ENCODE measurements at places on chromosomes 7 and 10. TPM values are rescaled to one million over a fixed set of nuclear protein-coding genes. Genes with fewer than 3 reads are reported as not detected.

DNA sequence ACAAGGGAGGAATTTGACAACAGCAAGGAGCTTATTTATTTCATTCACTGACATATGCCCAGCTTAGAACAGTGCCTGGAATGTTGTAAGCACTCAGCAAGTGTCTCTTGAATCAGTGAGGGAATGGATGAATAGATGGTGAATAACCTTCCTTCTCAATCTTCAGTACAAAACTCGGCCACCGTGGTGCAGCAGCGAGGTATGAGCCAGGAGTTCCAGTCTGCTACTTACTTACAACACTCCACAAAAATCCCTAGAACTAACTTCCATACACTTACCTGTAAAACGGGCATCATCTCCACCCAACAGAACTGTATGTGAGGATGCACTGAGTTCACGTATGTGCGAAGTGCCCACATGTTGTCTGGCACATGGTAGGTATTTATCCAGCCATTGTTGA is 237.4 kb downstream of the WDR11 start:
- no peak for DNase-seq

DNA sequence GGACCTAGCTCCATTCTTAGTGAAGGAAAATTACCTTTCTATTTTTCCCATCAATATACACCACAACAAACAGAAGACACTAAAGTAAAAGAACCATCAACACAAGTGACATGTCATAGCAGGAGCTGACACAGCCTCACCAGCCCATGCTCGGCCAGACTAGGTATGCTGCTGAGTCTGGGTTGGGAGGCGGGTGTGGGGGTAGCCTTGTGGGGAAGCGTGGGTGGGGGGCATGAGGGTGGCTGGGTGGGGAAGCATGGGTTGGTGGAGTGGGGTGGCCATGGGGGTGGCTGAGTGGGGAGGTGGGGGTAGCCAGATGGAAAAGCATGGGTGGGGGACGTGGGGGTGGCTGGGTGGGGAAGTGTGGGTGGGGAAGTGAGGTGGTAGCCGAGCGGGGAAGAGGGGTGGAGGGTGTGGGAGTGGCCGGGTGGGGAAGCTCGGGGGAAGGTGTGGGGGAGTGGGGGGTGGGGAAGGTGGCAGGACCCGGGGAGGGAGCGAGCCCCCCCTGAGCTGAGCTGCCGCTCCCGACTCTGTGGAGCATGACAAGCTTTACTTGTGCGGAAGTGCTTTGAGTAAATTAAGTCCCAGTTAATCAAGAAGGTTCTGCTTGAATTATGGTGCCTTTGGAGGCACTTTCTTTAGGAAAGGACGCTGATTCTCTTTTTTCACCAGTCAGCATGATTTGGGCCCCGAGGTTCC is 294.6 kb upstream of the ZNF32 start:
- DNase-seq = no peak

GRCh38 chr7:38978491-38978890 is 782 bp downstream of the POU6F2 start:
- no peak for DNase-seq

- DNase-seq = no peak
Observed at GRCh38 chr10:93742633-93743349, 14.9 kb upstream of the LGI1 start.

DNA sequence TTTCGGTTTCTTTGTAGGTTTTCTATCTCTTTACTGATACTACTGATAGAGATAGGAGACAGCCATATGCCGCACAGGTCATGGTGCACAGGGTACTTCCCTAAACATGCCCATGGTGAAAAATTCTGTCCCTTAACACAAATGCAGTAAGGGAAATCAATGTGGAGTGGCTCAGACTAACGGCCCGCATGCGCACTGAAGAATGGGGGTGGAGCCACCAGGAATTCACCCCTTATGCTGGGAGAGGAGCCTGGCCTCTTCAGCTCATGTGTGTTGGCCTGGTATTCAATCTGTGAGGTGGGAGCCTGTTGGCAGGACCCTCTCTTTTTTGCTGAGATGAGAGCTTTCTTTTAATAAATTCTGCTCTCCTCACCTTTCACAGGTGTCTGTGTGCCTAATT is 8.4 kb upstream of the URGCP start:
- DNase-seq = no peak

GRCh38 chr10:103465411-103466179 is 6.9 kb upstream of the CALHM1 start:
- DNase-seq = no peak

- no peak for DNase-seq
Observed at GRCh38 chr7:77699056-77699455, 2.8 kb downstream of the RSBN1L start.

DNA sequence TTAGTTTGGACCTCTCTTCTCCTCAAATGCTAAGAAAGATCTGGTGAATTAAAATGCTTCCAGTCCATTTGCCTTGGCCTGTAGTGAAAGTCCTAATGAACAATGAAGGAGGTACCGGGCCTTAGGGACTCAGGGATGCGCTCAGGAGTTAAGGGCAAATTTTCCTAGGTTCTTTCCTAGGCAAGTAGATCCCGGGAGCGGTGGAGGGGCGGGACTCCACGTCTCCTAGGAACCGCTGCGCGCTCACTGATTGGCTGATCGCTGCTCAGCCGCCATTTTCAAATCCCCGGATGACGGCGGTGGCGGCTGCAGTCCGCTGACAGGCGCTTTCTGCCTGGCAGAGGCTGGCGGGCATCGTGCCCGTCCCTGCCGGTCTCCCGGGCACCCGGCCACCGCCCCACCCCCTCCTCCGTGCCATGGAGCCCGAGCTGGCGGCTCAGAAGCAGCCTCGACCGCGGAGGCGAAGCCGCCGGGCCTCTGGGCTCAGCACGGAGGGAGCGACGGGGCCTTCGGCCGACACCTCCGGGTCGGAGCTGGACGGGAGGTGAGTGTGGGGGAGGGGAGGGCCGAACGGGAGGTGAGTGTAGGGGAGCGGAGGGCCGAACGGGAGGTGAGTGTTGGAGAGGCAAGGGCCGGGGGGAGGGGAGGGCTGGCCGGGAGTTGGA is at the start of gene NET1:
Gene NET1, plus strand, starts transcription at position 281 of the 665 bp plus-strand sequence. Its CDS starts 136 bp downstream, at position 417.
- peak; percentile 96 for DNase-seq

GRCh38 chr10:30738416-30738815 is 108.9 kb upstream of the LYZL2 start:
- no peak for DNase-seq

- no peak for DNase-seq
Observed at GRCh38 chr7:36474283-36475010, 84.8 kb downstream of the ANLN start.

- no peak for DNase-seq
Observed at GRCh38 chr7:116617878-116618277, 54.1 kb upstream of the MET start.

- DNase-seq = no peak
Observed at GRCh38 chr7:44201813-44202212, 1.0 kb downstream of the YKT6 start.

GRCh38 chr10:102619281-102619981 is 24.8 kb upstream of the TRIM8 start:
- no peak for DNase-seq

DNA sequence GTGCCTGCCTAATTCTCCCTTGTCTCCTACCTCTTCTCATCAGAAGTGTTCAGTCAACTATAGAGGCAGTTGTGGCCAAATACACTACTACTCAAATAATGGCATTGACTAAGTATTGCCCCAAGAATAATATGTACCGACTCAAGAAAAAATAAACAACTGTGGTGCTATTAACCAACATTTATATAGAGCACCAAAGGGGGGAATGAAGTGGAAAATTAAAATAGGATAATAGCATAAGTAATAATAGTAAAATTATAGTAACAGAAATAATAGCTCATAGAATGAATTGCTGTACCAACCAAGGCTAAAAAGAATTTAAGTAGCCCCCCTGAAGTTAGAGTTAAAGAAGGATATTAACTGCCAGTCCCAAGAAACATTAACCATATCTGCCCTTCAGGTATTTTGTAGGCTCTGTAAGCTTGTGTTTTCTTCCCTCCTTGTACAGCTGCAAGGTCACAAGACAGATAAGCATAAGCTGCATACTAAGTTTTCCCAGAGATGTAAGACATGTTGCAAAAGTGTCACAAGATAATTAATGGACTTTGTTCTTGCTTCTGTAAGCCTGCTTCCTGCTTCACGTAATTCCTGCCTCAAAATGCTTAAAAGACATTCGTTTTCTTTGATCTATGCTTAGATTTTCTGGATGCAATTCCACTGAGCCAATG is 10.9 kb upstream of the CYREN start:
- DNase-seq = no peak

- no peak for DNase-seq
Observed at GRCh38 chr7:132349075-132349474, 227.2 kb downstream of the PLXNA4 start.

DNA sequence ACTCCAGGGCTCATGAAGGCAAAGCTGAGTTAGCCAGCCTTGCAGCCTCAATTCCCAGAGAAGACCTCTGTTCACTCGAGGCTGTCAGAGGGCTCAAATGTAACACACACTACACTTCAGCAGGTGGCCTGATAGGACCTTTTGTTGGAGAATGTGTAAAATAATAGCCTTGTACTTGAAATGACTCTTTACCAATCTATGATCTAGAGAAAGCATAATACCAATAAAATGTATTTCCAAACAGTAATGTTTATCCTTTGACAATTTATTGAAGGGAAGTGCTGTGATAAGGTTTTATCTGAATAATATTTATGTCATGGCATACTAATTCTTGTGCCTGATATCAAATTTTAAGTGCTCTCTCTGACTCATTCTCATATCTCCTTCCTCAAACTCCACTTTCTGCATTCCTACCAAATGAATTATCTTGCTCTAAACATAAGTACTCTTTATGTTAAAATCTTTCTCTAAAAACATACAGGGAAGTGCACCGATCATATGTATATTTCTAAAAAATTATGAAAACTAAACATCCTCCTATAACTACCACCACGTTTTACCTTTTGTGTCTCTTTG is 20.9 kb downstream of the CYP3A7 start:
- DNase-seq = no peak

DNA sequence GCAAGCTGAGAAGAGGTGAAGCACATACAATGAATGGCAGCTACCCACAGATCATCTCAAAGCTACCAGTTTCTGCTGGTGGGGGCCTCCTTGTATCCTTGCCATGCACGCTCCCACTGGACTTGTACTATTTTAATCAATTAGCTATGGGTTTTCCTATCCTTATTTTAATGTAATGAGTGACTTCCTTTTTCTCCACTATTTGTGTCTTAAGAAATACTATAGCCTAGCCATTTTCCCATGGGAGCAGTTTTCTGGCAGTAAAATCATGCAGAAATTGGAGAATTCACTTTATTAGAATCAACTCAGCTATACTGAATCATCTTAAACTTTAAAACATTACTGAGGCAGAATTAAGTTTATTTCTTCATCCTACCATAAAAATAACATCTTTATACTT is 73.5 kb downstream of the CTNNA3 start:
- no peak for DNase-seq

GRCh38 chr7:110336423-110336822 is 754.5 kb upstream of the LRRN3 start:
- no peak for DNase-seq

DNA sequence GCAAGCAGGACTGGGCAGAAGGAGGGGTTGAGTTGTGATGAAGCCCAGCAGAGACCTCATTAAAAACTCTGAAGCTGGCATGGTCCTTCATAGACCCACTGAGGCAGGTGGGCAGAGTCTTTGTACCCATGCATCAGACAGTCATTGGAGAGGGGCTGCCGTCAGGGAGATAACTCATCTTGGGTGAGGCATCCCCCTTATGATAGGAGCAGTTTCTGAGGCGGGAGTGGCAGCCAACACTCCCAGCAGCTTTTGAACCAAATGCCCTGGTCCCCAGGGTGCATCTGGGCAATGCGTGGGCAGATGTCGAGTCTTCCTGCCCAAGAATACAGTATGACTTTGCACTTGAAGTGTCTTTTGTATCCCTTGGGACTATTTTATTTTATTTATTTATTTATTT is 68.1 kb downstream of the HTR5A start:
- DNase-seq = peak; percentile 53

DNA sequence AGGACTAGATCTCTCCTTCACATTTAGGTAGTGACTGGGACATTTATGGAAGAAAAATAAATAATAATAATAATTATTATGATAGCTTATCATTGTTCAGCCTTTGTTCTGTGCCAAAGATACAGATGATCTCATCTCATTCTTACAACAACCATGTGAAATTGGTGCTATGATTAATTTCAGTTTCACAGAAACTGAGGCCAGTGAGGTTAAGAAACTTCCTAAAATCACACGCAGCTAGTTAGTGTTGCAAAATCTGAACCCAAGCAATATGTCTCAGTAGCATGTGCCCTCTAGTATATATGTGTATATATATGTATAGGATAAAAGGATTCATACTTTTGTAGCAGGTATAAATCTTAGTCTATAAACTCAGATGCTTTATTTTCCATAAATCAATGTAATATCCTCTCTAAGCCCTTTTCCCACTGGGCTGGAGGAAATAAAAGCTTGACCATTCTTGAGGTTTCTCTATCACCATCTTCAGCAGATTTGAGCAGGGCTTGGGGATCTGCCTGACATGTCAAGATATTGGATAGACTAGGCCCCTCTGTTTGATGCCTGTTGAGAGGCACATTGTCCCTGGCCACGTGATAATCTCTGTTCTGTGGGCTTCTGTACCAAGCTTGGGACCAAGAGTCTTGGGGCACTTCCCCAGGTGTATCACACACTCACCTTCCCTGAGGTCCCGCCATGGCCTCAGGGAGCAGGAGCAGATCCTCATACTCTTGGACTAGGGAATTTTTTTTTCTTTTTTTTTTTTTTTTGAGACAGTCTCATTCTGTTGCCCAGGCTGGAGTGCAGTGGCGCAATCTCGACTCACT is 172.6 kb upstream of the NRP1 start:
- no peak for DNase-seq

GRCh38 chr7:25087855-25088254 is 37.2 kb downstream of the CYCS start:
- DNase-seq = no peak

GRCh38 chr7:891291-891690 is 14.9 kb downstream of the GET4 start:
- DNase-seq = no peak

- no peak for DNase-seq
Observed at GRCh38 chr10:22341190-22341925, 3.9 kb upstream of the SPAG6 start.

- no peak for DNase-seq
Observed at GRCh38 chr7:6226194-6226799, 46.1 kb downstream of the CYTH3 start.

DNA sequence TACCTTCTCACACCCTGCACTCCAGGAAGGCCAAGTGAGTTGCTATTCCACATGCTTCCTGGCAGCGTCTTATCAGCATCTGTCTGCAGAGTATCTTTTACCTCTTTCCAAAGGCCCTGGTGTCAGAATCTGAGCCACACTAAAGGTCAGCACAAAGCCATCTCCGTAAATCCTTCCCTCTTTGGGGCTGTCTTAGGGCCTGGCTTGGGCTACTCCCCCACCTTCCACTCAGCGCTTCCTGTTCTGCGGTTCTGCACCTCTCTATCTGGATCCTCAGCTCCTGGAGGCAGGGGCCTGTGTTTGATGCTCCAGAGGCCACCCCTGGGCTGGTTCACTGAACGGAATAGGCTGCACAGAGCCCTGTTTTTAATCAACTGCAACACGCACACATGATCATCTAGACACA is 334.8 kb upstream of the GALNT17 start:
- DNase-seq = peak; percentile 68

TYW1B gene
- total RNA-seq = 4.3 TPM

BICC1 gene
- total RNA-seq = 19.1 TPM

CCL24 gene
- not detected for total RNA-seq

SEMA3E gene
- 10.1 TPM for total RNA-seq

EN2 gene
- not detected for total RNA-seq

ZNF107 gene
- total RNA-seq = 1.8 TPM

FAM180A gene
- 1.4 TPM for total RNA-seq

ANXA7 gene
- total RNA-seq = 130 TPM

APBB1IP gene
- total RNA-seq = 5.8 TPM

AP3M1 gene
- 36.4 TPM for total RNA-seq

WDR11 gene
- 35.0 TPM for total RNA-seq

RASA4 gene
- 40.9 TPM for total RNA-seq

CPA4 gene
- total RNA-seq = not detected
